ENCODE measurements at places on chromosomes 16 and 17. TPM values are rescaled to one million over a fixed set of nuclear protein-coding genes. Genes with fewer than 3 reads are reported as not detected.

Gene FAM117A
- 22.0 TPM for total RNA-seq

GRCh38 chr16:49589544-49590031 lies 216.0 kb downstream of the C16orf78 start:
- DNase-seq = no peak

DNA sequence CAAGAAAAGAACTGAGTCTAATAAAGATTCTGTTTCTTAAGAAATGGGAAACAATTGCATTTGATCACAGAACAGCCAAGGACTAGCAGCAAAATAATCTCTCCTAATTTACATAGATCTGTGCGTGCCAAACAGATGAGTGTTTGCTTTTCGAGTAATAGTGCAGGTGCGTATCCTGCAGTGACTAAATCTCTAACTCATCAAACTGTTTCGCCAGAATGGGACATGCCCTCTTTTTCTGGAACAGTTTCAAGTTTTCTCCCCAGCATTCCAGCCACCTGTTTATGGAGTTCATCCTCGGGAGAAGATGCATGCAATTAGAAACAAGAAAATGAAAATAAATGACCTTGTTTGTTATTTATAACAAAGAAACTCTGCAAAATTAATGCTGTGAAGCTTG lies 5.7 kb upstream of the TOX3 start:
- DNase-seq = no peak

DNA sequence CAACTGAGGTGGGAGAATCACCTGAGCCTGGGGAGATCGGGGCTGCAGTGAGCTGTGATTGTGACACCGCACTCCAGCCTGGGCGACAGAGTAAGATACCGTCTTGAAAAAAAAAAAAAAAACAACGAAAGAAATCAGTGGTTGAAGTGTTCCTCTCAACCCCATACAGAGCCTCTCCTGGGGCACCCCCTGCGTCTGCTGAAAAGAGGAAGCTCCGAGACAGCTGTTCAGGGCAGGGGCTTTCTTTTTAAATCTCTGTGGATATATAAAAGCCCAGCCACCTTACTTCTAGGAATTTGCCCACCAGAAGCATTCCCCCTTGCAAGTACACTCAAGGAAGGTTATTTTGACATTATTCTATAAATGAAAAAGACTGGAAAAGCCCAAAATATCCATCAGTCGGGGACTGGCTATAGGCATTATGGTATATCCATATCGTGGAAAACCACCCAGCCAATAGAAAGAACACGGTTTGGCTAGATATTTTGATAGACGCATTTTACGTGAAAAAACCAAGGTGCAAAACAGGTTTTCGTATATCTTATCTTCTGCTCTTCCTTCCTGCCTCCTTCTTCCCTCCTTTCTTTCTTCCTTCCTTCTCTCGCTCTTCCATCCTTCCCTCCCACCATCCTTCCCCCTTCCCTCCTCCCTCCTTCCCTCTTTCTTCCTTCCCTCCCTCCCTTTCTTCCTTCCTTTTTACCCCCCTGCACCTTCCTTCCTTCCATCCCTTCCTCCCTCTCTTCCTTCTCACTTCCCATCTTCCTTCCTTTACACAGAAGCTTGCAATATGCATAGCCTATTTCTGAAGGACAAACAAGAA lies 9.2 kb upstream of the CCL22 start:
- DNase-seq = no peak

- no peak for DNase-seq
These were observed 8.8 kb upstream of the TANGO6 start for GRCh38 chr16:68834550-68834949.

DNA sequence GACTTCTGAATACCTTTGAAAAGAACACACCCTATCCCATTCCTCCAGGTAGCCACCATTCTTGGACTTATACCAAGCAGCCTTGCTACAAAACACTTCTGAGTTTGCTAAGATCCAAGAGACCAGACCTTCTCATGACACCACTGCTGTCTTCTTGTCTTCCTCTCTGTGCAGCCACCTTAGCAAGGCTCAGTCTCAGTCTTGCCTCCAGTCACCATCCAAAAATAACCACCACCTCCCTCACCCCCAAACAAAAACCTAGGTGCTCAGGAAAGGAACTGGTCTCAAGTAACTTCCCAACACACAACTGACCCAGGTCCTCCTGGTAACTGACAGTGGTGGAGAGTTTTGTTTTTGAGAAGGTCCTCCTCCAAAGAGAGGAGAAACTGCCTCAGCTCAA lies 90.9 kb upstream of the CORO6 start:
- DNase-seq = no peak
